ENCODE measurements at places on chromosomes 1 and 21. TPM values are rescaled to one million over a fixed set of nuclear protein-coding genes. Genes with fewer than 3 reads are reported as not detected.
A peak's percentile ranks its signal among the peaks of the same experiment; 100 is the strongest.

GRCh38 chr1:9302745-9303524 is 10.2 kb downstream of the SPSB1 start:
- no peak for DNase-seq

DNA sequence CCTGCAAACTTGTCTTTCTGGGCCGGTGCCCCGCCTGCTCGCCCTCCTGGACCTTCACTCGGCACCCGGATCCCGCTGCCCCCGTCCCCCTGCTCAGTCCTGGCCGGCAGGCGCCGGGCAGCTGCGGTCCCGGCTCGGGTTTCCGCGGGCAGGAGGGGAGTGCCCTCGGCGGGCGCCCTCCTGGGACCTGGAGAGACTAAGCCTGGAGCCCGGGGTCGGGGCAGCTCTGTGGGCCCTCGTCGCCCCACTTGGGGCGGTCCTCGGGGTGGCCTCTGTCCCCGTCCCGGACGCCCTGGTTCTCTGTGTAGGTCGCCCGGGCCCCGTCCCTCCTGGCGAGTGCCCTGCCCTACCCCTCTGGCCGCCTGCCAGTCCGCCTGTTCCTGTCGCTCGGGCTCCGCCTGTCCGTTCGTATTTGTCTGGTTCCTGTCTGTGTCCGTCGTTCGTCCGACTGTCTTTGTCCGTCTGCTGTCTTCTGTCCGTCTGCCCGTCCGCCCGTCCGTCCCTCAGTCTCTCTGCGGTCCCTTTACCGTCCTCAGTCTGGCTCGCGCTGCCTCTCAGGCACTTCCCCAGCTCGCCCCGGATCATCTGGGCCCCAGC is 490 bp downstream of the SERINC2 start:
- DNase-seq = peak; percentile 29

DNA sequence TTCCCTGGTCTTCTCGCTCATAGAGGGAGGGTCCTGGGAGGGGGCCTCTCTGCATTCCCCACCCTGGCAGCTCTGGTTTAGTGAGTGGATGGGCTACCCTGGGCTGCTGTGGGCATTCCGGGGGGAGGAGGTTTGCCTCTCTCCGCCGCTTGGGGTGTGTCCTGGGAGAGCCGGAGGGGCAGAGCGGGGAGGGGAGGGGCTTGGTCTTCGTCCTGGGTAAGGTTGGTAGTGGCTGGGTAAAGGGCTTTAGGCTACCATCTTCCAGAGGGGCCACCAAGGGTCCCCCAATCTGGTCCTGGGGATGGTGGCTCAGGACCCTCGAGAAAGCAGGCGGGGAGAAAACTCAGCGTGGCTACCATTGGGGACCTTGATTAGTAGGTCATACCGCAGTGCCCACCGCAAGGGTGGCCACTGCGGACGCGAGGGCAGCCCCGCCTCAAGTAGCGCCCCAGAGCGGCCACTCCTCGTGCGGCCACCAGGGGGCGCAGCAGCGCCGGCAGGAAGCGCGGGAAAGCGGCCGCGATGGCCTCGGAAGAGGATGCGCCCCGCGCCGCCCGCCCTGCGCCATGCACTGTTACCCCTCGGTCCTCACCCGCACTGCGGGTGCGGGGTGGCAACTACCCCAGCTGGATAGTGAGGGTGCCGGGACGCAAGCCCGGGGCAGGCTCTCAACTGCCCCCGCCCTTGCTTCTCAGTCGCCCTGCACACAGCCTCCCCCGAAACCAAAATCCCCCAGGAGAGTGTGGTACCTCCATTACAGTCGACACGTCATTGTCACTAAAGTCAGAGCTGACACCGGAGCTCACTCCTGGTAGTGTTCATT is 44.1 kb upstream of the SLC25A33 start:
- DNase-seq = peak; percentile 54

Gene GSTM5
- total RNA-seq = 0.27 TPM

GRCh38 chr1:28247612-28248272 is 11.6 kb upstream of the SESN2 start:
- no peak for DNase-seq

Gene LAMB3
- total RNA-seq = 0.54 TPM

DNA sequence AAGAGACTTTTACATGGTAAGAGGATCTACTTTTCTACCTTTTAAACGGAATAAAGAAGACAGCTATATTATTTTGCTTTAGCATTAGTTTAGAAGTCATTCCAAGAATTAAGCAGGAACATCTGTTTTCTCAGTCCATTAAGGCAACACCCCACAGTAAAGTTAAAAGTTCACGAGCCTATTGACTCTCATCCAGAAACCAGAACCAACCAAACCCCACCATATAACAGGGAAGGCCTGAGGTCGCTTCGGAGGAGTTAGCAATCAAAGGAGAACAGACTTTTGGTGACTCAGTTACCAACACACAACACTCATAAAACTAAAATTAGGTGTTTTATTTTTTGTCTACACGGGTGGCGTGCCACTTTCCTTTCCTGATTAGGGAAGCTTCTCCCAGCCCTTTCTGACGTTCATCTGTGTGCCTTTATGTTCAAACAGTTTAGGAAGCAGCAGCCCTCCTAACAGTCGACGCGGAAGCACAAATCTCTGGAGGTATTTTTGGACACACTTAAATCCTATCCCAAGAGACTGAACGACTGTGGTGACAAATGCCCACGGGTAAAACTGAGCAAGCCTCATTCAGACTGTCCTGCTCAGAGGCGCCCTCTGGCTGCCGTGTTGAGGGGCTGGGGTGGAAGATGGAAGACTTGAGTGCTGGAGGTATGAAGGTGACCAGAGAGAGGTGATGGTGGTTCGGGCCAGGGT is 8.6 kb upstream of the PLA2G2C start:
- DNase-seq = peak; percentile 82

DNA sequence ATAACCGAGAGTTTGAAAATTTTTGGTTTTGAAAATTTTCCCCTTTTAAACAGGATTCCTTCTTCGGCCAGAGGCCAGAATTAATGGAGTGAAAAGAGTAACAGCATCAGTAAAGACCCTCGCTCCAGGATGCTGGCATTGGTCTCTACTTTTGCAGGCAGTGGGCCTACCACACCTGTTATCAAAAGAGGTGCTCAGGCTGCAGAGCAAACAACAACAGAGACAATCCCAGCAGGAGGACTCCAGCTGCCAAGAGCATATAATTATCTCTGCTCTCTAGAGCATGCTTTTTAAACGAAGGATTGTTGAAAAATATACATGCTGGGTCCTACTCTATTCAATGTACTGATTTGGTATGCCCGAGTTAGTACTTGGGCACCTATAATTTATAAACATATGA is 1048.5 kb downstream of the PLA2G4A start:
- no peak for DNase-seq

- DNase-seq = no peak
Observed at GRCh38 chr1:234756066-234756774, 146.2 kb upstream of the IRF2BP2 start.

DNA sequence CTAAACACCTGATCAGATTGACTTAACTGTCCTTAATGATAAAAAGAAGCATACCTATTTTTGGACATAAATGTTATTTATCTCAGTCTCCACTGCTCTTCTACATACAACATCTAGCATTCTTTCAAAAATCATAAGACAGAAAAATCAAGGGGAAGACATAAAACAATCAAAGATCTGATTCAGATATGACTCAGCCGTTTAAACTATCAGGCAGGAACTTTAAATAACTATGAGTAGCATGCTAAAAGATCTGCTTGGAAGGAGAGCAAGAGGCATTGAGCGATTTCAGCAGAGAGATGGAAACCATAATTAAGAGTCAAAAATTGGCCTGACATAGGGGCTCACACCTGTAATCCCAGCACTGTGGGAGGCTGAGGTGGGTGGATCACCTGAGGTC is 27.2 kb upstream of the SLC22A15 start:
- no peak for DNase-seq

Gene ANKRD35
- 0.27 TPM for total RNA-seq

Gene LCE3D
- not detected for total RNA-seq

GRCh38 chr1:205357567-205357966 is 845 bp upstream of the KLHDC8A start:
- no peak for DNase-seq

GRCh38 chr21:39097981-39098380 is 85.3 kb downstream of the PSMG1 start:
- no peak for DNase-seq

Gene ADAMTS5
- under 0.01 TPM for total RNA-seq

DNA sequence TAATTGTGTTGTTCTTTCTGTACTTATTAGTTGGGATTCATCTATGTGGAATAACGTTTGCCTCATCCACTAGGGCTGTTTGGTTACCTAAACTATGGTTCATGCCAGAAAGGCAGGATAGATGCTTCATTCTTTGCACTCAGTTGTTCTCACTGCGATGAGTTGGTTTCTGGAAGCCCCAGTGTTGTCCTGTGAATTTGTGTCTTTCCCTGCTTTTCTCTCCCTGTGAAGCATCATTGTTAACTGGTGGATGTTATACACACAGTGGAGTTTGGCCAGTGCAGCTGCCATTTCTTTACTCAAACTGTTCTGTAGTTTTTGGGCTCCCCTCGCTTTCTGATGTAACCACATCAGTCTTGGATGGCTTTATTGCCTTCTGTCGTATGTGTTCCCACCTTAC is 143.6 kb upstream of the COL6A1 start:
- DNase-seq = no peak

- peak; percentile 63 for DNase-seq
Observed at GRCh38 chr1:20640183-20640597, 6.9 kb downstream of the PINK1 start.

DNA sequence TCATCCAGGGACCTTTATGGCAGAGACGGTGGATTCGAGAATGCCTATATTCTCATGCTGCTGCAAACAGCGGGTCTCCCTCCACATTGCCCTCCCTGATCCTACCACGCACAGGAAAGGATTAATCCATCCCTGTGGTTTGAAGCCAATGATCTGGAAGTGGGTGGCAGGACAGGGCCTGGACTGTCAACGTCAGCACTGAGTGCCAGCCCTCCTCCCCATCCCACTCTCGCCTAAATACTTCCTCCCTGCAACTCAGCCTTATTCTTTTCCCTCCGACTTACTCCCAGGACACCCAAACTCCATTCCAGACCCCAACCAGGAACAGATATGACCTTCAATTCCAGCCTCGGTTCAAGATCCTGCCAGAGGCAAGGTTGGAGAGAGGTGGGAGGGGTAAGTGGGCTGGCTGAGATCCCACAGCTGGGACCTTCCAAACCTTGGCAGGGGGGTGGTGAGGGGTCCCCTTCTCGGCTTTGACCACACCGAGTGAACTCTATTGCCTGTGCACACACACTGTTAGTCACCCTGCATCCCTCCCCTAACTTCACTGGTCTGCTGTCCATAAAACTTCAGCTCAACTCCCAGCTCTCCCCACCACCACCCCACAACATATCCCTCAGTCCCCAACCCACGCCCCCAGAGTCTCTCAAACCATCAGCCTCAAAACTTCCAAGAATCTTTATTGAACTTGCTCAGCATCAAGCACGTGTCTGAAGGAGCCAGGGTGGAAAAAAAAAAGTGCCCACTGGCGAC is 2.4 kb upstream of the S100A5 start:
- DNase-seq = no peak

DNA sequence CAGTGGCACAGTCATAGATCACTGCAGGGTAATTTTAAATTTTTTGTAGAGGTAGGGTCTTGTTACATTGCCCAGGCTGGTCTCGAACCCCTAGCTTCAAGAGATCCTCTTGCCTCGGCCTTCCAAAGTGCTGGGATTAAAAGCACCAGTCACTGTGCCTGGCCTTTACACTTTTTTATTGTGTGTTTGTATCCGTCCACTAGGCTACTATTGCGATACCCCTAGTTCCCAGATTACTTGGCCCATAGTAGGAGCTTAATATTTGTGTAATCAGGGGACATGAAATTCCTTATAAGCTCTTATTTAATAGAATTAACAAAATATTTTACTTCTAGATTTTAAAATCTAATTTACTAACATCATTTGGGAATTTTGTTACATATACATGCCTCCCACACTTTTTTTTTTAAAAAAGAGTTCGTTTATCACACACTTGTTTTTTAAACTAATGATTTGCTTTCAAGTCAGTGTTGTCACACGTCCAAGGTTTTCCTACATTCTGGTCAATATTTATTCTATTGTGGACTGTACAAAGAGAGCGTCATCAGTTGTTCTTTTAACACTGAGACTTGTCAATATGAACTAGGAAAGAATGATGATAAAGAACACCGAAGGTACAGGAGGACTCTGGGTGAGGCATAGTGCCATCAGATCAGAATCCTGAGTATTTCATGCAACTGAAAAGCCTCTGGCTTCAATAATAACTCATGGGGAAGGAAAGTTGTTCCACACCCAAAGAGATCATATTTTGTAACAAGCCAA is 63.7 kb downstream of the LEPR start:
- no peak for DNase-seq

Gene TTLL7
- total RNA-seq = 3.5 TPM

GRCh38 chr1:50271968-50272578 is 151.2 kb downstream of the DMRTA2 start:
- DNase-seq = peak; percentile 60

GRCh38 chr1:217040711-217041455 is 317.7 kb upstream of the ESRRG start:
- no peak for DNase-seq

GRCh38 chr1:19229828-19230325 is 19.8 kb upstream of the UBR4 start:
- no peak for DNase-seq

Gene UROD
- total RNA-seq = 290 TPM

GRCh38 chr1:1069056-1069710 is 4.9 kb downstream of the RNF223 start:
- DNase-seq = peak; percentile 73

DNA sequence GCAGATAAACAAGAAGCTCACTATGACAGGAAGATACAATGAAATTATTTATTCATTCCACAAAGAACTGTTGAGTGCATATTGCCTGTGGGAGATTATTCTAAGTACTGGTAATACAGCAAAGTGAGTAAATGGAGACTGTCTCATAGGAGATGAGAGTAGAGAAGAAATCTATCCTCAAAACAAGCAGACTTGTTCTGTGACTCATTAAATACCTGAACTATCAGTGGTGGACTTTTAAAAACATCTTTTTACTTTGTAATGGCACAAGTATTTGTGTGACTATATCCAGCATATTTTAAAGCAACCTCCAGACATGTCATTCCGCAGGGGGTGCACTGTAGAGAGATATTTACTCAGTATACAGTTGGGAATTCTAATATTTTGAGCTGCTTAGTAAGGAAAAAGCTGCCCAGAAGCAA is 259.2 kb downstream of the FMN2 start:
- no peak for DNase-seq

Gene GFI1
- 15.9 TPM for total RNA-seq

- DNase-seq = no peak
Observed at GRCh38 chr1:119086830-119087229, 53.6 kb downstream of the WARS2 start.

DNA sequence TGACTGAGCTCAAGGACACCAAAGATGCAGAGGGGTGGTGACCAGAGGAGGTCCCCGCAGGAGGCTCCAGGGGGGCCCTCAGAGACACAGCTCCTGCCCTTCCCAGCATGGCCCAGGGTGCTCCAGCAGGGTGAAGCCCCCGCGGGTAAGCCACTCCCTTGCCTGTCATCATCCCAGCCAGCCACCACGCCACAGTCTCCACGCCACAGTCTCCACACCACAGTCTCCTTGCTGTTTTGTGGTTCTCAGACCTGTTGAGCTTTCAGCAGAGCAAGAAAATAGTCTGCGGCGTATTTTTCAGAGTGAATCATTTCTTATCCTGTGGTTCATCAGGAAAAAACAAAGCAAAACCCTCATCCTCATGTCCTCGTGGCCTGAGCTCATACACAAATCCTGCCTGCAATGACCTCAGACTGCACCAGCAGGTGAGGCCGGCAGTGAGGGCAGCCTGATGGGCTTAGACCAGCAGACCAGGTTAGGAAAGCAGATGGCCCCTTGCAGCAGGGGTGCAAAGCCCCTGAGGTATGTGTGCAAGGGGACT is 25.7 kb upstream of the ABCG1 start:
- DNase-seq = peak; percentile 40

- DNase-seq = no peak
Observed at GRCh38 chr1:202642212-202642611, 68.0 kb downstream of the SYT2 start.

Gene MYOC
- total RNA-seq = 0.27 TPM

- DNase-seq = no peak
Observed at GRCh38 chr1:66265796-66266195, 268.2 kb upstream of the SGIP1 start.
